ENCODE measurements at places on chromosomes 4 and X.

GRCh38 chr4:34105311-34105710, 2139.0 kb downstream of the ARAP2 start:
- no peak for DNase-seq

GRCh38 chrX:29071525-29072320, 484.5 kb downstream of the IL1RAPL1 start:
- no peak for DNase-seq

- no peak for DNase-seq
Observed at GRCh38 chr4:87354168-87355102, 31.8 kb upstream of the HSD17B13 start.

DNA sequence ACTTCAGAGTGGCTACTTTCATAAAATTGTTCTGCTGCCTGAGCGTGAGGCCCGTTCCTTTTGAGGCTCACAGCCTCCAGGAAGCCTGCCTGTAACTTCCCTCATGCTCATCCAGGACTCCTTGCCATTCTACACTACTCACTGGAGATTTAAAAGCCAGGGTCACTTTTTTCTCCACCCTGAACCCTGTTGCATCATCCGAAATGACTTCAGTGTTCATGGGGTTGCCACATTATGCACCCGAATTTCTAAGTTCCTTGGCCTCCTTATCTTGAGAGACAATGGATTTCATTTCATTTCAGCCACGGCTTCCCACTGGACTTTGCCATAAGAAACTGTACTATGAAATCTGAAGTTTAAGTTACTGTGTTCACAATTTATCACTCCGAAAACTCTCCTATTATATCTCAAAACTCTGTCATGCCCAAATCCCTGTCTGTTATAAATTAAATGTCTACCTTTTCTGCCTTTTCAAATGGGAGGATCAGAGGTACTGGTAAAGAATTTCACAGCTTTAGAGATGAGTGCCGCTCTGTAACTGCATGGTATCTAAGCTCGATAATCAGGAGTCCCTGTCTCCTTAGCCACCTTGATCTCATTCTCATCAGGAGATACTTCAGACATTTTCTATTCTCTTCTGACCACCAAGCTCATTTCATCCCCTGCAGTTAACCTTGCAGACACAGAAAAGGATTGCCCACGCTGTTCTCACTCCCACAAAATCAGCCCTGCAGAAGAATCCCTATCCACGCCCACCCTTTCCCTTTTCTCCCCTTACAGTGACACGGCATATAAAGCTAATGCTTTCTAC, 59.9 kb downstream of the TRIML1 start:
- no peak for DNase-seq

DNA sequence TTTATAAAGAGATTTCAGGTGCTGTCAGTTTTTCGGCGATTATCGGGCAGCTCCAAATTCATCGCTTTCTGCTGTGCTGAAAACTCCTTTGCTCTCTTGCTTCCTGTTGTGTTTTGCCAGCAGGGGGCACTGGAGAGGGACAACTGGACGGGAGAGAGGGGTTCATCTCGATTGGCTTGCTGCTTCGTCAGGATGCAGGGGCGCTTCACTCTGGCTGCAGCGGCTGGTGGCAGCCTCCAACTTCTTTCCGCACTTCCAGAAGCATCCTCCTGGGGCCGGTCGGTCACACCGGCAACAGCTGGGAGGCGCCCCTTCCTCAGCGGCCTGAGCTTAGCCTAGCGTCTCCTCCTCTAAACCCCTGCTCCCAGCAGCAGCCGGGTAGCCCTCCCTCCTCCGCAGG, 29.5 kb downstream of the MSL3 start:
- peak; percentile 55 for DNase-seq

DNA sequence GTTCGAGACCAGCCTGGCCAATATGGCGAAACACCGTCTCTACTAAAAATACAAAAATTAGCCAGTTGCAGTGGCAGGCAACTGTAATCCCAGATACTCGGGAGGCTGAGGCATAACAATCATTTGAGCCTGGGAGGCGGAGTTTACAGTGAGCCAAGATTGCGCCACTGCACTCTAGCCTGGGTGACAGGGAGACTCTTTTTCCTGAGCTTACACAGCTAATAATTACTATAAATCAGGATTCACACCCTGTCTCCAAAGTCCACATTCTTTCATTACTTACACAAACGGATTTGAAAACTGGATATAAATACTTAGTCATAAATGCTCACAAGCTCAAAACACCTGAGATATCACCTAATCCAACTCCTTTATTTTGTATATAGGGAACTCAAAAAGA, 151.6 kb downstream of the LRBA start:
- no peak for DNase-seq

GRCh38 chr4:157115613-157116335, 39.8 kb downstream of the GLRB start:
- no peak for DNase-seq

DNA sequence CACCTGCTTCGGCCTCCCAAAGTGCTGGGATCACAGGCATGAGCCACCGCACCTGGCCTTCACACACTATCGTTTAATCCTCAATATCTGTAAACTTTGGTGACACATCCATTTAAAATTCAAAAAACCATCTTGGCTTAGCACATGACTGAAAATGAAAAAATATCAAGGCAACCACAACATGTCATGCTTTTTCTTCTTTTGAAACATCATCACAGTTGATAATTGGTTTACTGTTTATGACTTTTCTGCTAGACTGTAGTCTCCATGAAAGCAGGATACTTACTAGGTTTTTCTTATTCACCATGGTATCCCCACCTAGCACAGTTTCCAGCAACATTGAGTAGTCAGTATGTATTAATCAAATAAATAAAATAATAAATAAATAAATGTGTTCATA, 11.0 kb downstream of the GNRHR start:
- no peak for DNase-seq

DNA sequence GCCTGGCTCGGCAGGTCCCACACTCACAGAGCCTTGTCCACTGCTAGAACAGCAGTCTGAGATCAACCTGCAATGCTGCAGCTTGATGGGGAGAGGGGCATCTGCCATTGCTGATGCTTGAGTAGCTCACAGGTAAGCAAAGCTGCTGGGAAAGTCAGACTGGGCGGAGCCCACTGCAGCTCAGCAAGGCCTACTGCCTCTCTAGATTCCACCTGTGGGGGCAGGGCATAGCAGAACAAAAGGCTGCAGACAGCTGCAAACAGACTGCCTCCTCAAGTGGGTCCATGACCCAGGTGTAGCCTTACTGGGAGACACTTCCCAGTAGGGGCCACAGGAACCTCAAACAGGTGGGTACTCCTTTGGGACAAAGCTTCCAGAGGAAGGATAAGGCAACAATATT, 110.6 kb upstream of the ADAMTS3 start:
- DNase-seq: no peak

DNA sequence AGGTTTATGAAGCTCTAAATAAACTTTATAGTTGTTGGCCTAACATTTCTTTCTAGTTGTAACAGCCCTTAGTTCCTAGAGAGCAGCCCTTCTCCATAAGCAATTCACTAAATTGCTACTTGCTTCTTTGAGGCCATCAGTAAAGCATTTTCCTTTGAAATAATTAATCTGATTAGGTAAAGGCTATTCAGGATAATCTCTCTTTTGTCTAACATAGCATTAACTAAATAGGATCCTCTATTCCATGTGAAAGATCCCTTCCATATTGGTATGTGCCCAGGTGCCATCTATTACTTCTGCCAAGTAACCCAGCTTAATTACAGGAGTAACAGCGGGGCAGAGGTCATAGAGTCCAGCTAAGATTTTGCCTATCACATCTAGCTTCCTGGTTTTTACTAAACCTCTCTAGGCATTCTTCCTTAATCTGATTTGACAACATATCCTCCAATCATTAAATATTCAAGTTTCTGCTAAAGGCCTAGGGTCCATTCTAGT, 1408.0 kb downstream of the PCDH18 start:
- no peak for DNase-seq

- DNase-seq: no peak
Observed at GRCh38 chr4:151099976-151100417, 569 bp downstream of the RPS3A start.

DNA sequence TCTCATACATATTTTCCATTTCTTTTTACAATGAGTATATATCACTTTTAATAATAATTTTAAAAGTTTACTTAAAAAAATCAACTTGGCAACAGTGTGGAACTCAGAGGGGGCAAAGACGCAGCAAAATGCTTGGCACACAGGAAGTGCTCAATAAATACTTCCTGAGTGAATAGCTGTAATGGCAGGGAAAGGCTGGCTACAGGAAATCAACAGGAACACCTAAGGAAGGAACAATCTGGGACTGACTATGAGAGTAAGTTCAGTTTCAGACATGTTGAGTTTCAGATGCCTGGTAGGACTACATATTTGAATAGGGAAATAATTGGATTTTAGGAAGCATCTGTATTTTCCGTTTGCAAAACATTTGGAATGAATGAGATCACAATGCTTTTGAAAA, 137.6 kb downstream of the SCLT1 start:
- no peak for DNase-seq

- DNase-seq: no peak
Observed at GRCh38 chr4:148951346-148951745, 509.1 kb upstream of the NR3C2 start.

DNA sequence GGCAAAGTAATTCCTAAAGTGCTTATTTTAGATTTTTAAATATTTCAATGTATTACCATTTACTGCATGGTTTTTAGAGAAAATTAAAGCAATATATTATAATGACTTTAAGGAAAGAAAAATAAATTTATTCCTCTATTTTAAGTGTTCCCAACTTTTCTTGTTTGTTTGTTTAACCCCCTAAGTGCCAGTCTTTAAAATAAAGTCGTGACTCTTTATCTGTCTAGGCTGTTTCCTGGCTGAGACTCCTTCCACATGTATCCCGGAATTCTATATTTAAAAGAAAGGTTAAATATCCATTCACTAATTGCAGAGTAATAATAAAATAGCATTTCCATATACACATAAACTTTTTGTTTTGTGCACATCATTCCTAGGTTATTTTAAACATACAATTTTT, 71.2 kb downstream of the GAB1 start:
- DNase-seq: no peak

DNA sequence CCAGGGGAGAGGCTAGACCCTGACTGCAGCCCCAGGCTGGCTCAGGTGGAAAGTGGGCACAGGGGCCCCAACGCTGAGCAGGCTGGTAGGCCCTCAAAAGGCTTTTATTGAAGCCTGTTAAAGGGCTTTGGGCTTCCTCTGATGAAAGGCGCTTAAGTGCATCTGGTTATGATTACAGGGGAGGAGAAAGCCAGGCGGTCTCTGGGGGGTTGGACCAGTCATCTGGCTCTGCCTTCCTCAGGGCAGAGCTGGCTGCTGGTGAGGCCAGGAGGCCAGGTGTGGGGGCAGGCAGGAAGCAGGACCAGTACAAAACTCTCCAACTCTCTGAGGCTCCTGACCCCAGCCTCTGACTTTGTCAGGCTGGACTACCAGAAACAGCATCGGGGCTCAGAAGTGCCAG, 68.8 kb upstream of the BCOR start:
- DNase-seq: no peak

DNA sequence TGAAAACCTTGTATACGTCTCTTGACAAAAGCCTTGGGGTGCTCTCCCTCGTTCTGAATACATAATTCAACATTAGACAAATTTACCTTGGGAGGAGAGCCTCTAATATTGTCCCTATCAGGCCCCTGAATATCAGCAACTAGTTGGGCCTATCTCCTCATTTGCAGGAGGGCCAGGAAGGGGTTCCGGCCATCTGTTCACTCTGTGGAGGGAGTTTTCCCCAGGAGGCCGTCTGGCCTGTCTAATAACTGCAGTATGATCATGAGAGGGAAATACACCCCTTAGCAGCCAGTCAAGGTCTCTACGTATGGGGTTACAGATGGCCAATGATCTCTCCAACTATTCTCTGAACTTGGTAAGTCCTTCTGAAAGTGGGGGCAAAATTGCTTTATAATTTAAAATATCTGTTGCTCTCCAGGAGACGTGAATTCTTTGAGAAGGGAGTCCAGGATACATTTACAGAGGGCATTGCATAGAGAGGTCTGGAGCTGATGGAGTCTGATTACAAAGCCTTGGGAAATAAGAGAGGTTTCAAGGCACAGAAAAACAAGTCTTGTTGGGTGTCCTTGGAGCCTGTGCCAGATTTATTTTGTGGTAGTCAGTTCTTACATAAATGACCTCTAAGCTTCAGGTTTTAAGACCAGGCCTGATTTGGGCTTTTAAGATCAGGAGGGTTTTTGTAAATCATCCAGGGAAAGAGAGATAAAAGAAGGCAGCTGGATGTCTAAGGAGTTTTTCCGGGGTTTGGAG, 48.2 kb upstream of the UXT start:
- DNase-seq: no peak

DNA sequence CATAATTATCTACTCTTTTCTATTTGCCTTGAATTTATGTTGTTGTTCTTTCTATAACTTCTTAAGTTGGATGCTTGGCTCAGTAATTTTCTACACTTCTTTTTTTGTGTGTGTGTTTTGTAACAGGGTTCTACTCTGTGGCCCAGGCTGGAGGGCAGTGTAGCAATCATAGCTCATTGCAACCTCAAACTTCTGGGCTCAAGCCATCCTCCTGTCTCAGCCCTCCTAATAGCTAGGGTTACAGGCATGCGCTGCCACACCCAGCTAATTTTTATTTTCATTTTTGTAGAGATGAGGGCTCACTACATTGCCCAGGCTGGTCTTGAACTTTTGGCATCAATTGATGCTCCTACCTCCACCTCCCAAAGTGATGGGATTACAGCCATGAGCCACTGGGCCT, 20.7 kb upstream of the UCHL1 start:
- no peak for DNase-seq

GRCh38 chr4:182765987-182766856, 151.0 kb downstream of the DCTD start:
- DNase-seq: no peak

- DNase-seq: no peak
Observed at GRCh38 chr4:60989141-60989540, 211.0 kb upstream of the ADGRL3 start.

DNA sequence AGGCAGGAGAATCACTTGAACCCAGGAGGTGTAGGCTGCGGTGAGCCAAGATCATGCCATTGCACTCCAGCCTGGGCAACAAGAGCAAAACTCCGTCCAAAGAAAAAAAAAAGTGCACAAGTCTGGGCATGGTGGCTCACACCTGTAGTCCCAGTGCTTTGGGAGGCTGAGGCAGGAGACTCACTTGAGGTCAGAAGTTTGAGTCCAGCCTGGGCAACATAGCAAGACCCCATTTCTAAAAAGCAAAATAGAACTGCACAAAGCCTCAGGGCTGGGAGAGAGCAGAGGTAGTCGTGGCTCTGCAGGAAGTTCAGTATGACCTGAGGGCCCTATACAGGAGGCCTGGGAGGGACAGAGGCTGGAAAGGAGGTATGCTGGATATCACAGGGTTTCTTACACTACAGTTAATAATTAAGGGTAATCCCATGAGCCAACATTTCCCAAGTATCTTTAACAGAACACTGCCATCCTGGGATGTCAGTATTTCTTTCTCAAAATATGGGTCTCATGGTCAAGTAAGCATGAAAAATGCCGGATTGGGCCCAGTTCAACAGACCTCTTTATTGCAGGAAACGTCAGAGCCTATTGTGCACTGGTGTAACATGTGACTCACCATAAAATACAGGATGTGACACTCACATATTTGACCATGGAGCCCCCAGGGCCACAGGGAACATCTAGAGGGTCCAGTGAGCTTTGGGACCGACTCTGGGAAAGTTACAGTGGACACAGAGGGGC, 37.8 kb downstream of the ACSL1 start:
- no peak for DNase-seq

- peak; percentile 48 for DNase-seq
Observed at GRCh38 chrX:15750611-15751154, 12.6 kb downstream of the CA5B start.

Measured in CD4-positive, alpha-beta memory T cell (primary cell).